ENCODE measurements at places on chromosomes 4 and X.

GRCh38 chr4:143109376-143109775 is 75.3 kb upstream of the USP38 start:
- no peak for DNase-seq

DNA sequence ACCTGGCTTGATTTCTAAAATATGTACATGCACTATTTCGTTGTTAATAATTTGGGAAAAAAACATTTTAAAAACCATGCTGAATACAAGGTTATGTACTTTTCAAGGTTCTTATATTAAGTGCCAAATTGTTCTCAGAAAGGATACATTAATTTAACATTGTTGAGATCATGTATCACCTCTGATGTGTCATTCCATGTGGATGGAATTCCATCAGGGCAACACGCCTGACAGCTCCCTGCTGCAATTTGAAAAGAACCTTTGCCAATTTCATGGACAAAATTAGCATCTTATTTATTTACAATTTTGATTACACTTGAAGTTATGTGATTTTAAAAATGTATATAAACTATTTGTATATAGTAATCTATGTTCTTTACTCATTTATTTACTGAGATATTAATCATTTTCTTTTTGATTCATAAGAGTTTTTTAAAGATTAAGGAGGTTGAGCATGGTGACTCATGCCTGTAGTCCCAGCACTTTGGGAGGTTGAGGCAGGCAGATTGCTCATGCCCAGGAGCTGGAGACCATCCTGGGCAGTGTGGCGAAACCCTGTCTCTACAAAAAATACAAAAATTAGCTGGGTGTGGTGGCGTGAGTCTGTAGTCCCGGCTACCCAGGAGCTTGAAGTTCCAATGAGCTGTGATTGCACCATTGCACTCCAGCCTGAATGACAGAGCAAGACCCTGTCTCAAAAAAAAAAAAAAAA is 142.8 kb downstream of the ENPP6 start:
- no peak for DNase-seq

GRCh38 chrX:136275553-136275952 is 24.4 kb upstream of the MAP7D3 start:
- DNase-seq: no peak

GRCh38 chrX:100368167-100368566 is 41.9 kb downstream of the PCDH19 start:
- DNase-seq: no peak

DNA sequence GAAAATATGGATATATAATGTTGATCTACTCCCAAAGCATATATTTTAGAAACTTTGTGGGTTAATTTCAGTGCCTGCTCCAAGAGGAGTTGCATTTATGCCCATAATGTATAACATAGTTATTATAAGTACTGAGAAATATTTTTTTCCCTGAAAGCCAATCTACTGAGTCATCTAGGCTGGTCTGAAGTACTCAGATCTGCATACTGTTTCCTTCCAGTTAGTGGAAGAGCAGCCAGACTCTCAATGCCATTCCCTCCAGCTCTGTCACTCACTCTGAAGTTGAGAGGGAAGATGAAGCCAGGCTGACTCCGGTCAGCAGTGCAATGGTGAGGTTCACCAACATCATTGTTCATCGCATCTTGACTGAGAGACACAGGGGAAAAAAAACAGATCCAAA is 505.1 kb downstream of the PPARGC1A start:
- DNase-seq: no peak

DNA sequence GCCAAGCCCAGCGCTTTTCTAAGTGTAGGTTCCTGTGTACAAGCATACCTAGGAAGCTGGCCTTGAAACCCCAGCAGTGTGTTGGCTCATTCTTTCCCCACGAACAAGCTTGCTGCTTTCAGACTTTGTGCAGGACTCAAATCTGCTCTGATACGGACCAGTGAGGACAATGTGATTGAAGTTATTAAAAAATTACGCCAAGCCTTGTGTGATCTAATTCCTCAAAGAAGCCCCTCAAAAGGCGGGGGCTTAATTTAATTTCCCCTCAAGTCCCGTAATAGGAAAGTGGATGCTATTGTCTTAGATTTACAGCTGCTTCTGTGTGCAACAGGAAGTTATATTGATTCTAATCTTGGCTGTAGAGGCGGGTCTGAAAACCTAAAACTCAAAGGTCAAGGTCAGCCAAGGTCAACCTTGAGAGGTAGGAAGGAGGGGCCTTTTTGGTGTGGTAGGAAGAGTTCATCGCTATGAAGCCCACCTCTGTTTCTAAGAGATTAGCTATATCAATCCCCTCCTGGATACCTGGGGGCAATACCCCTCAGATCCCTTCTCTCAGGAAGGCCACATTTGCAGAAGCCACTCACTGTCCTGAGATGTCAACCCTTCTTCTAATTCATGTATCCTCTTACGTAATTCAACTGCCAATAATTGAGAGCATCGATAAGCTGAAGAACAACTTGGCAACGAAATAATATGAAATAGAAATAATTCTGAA is 45.1 kb downstream of the TBC1D9 start:
- no peak for DNase-seq

DNA sequence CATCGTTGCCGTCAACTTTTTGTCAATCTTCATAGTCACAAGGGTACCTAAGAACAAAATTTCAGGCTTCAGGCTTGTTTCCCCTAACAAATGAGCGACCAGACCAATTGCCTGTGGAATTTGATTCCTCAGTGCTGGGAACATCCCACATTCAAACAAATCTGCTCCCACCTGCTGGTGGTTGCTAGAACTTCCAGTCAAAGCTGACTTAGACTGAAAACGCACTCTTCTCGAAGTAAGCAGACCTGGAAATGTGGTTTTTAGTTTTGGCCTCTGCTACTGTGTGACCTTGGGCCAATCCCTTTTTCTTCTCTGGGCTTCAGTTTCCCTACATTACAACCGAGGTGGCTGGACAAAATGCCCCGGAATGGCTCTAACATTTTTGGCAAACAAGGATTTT is 1.8 kb upstream of the GABRQ start:
- DNase-seq: no peak

GRCh38 chrX:42996861-42997260 is 218.9 kb upstream of the PPP1R2C start:
- no peak for DNase-seq

DNA sequence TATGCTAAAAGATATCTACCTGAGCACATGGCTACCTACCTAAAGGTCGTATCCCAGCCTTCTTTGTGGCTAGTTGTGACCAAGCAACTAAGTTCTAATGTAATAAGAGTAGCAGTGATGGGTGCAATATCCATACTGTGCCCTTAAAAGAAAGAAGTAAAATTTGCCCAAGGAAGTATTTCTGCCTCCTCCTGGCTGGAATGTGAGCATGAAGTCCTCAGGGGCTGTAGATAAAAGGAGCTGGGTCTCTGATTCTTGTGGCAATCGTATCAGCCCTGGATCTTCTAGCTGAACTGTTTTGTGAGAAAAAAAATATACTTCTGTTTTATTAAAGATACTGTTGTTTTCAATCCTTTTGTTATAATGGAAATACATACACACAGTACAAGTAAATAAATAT is 217.4 kb downstream of the GPAT3 start:
- no peak for DNase-seq

DNA sequence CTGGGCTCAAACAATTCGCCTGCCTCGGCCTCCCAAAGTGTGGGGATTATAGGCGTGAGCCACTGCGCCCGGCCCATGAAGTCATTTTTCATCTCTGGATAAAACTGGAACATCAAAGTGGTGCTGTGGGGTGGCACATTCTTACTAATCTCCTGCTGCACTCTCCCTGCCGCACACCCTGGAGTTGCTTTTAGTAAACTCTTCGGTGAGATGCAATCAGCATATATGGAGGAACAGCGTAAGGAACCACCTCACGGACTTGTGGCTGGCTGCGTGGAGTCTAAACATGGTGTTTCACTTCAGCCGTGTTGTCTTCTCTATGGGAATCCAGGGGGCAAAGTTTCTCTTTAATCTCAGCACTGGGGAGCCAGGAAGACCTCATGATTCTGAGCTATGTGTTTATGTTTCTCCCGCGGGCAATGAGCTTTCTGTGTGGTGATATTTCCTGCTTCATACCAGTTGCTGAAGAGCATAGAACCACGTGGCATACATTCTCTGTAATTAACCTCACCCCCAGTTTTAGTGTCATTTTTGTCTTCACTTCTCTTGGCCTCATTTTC is 2.1 kb upstream of the RHOH start:
- no peak for DNase-seq

GRCh38 chr4:37754410-37755185 is 68.4 kb upstream of the RELL1 start:
- peak; percentile 72 for DNase-seq

DNA sequence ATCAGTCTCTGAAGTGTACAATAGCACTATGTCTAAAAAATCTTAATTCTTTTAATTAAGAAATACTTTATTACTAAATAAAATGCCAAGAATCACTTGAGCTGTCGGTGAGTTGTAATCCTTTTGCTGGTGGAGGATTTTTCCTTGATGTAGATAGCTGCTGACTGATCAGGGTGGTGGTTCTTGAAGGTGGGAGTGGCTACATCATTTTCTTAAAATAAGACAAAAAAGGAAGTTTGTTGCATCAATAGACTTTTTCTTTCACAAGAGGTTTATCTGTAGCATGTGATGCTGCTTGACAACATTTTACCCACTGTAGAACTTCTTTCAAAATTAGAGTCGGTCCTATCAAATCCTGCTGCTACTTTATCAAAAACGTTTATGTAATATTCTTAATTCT is 68.8 kb upstream of the ZC4H2 start:
- DNase-seq: peak; percentile 24

- no peak for DNase-seq
Observed at GRCh38 chrX:129144172-129145038, 378.9 kb downstream of the SMARCA1 start.

DNA sequence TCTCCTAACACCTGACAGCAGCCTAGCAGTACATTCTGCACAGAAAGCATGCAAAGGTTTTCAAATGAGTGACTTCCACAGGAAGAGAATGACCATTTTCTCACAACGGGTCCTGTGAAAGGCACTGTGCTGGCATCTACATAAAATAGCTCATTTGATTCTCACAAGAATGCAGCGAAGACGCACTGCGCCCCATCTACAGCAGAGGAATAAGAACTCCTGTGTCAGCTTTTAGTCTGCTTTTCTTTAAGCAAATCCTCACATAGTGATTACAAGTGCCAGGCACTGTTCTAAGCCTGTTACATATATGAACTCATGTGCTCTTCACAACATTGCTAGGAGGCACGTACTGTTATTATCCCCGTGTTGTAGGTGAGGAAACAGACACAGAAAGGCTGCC is 62.5 kb downstream of the AFAP1 start:
- no peak for DNase-seq

- DNase-seq: no peak
Observed at GRCh38 chrX:54049801-54050200, 5.5 kb upstream of the PHF8 start.

GRCh38 chr4:64174247-64174882 is 234.9 kb downstream of the TECRL start:
- no peak for DNase-seq

- no peak for DNase-seq
Observed at GRCh38 chr4:107115185-107115847, 79.2 kb upstream of the DKK2 start.

DNA sequence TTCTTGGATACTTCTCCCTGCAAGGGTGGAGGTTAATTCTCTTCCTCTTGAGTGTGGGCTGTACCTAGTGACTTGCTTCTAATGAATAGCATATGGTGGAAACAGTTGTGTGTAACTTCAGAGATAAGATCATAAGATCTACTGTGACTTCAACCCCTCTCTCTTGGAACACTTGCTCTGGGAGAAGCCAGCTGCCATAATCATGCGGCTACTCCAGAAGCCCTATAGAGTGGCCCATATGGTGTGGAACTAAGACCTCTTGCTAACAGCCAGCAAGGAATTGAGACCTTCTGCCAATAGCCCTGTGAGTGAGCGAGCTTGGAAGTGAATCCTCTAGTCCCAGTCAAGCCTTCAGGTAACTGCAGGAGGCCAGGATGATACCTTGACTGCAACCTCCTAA is 81.1 kb downstream of the RBMX2 start:
- DNase-seq: no peak

DNA sequence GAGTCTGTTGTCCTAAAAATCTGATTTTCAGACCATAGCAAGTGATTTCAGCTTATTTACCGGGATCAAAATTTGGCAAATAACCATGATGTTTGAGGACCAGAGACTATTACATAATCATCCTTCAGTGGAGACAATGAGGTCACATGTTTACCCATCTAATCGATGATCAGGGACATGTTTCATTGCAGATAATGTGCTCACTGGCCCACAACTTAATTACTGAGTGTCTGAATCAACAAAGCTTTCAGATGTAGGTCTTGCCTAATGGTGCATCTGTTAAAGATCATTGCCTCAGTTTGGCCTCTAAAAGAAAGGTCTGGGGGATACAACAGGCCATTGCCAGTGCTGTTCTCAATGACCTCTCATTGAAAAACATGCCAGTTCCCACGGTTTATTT is 42.8 kb upstream of the KLHL34 start:
- DNase-seq: no peak

DNA sequence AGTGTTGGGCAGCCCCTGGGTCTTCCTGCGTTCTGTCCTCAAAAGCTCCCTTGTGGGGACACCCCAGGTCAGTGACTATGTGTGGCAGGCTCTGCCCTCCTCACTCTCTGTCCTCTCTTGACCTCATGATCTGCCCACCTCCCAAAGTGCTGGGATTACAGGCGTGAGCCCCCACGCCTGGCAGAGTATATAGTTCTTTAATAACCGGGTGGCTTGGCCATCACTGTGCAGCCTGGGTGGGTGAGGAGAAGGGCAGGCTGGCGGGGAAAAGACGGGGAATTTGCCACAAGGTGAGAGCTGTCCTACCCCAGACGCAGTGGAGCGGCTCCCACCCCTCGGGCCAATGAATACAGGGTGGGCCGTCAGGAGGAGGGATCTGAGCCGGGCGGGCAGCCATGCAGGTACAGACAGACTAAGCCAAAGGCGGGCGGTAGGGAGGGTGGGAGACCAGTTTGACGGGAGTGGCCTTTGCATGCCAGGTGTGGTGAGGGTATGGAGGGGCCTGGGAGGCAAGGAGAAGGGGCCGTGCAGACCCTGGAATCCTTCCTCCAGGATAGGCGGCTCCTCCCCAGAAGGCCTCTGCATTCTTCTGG is 2.5 kb downstream of the SH3BP2 start:
- DNase-seq: no peak

- DNase-seq: no peak
Observed at GRCh38 chr4:94665500-94666404, 92.0 kb upstream of the BMPR1B start.

- no peak for DNase-seq
Observed at GRCh38 chrX:119505945-119506344, 37.7 kb downstream of the SLC25A5 start.

DNA sequence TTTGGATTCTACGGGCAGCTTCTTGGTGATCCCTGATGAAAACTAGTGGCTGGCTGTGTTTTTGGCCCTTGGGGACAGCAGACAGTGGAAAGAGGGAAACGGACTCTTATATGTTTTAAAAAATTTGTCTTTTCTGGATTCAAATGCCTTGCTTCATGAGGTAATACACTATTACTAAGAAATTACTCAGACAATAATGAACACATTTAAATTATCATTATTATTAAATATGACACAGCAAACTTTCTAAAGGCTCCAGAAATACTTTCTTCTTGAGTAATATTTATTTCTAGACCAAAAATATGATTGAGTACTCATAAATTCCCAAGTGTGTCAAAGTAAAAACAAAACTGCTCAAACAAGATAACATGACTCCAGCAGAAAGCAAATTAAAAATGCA is 520.7 kb upstream of the AADAT start:
- DNase-seq: no peak
